ENCODE measurements at places on chromosomes 2 and 18.

DNA sequence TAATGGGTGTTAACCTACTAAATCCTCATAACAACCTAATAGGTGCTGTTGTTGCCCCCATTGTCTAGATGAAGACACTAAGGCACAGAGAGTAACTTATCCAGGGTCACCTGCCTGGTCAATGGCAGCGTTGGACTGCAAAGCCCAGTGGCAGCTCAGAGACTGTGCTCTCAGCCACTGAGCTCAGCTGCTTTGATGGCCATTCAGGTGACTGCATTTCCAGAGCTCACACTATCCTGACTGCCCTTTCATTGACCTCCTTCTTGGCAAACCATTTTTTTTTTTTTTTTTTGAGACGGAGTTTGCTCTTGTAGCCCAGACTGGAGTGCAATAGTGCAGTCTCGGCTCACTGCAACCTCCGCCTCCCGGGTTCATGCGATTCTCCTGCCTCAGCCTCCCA, 115.2 kb downstream of the MAPK4 start:
- no peak for DNase-seq

GRCh38 chr2:230863442-230864121, 1.2 kb upstream of the ITM2C start:
- DNase-seq = no peak

DNA sequence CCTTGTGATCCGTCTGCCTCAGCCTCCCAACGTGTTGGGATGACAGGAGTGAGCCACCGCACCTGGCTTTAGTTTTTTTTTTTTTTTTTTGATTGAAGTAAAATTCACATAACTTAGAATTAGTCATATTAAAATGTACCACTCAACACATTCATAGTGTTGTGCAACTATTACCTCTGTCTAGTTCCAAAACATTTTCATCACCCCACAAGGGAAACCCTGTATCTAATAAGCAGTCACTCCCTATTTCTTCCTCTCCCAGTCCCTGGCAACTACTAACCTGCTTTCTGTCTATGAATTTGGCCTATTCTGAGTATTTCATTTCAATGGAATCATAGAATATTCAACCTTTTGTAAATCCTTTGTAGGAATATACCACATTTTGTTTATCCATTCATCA, 123.9 kb upstream of the FAM117B start:
- no peak for DNase-seq

- DNase-seq = no peak
Measured at GRCh38 chr2:9975805-9976447, 24.4 kb downstream of the GRHL1 start.

DNA sequence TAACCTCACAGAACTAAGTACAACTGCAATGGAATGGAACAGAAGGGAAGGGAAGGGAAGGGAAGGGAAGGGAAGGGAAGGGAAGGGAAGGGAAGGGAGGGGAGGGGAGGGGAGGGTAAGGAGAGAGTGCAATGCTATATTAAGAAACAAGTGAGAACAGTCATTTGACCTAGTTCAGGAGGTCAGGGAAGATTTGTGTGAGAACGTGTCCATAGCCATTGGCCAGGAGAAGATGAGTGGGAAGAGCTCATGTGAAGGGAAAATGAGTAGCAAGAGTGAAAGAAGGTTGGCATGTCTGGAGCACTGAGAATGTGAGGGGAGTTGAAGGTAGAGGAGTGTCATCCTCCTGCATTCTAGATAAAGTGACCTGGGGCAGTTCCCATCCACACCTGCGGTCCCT, 481.6 kb downstream of the IRS1 start:
- no peak for DNase-seq

GRCh38 chr2:186590759-186591505, 1.1 kb downstream of the ITGAV start:
- no peak for DNase-seq

DNA sequence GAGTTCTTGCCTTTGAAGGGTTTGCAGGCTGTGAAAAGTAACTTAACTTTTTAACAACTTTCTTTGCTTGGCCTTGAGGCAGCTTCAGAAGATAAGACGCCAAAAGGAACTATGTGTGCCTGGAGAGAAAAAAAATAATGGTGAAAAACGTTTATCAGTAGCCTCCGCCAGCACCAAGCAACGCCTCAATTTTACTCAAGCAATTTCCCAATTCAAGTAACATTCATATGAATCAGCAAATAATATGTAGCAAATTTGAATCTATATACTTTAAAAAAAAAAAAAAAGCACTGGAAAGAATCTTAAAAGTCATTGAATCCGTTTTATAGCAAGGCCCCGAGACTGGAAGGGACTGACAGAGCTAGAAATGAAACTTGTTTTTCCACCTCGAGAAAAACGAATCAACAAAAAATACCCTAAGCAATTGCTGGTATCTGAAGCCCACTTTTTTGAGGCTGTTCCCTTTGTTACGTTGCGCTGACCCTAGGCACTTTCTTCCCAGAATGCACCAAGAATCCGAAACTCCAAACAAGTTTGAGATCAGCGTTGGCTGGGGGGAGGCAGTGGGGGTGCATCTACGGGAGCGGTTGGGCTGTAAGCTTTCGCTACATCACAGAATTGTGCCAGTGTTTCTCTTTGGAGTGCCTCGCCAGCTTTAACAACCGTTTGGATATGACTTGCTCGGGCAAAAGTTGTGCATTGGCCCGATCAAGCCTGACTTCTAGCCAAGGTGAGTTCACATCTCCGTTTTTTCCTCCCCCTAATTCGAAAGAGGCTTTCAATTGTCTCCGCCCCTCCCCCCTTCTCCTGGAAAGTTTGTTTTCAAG, 2.7 kb upstream of the TGIF1 start:
- DNase-seq = no peak

GRCh38 chr2:209922116-209922515, 80.3 kb upstream of the RPE start:
- no peak for DNase-seq

- DNase-seq = no peak
Measured at GRCh38 chr18:57782049-57782448, 21.1 kb downstream of the ATP8B1 start.

DNA sequence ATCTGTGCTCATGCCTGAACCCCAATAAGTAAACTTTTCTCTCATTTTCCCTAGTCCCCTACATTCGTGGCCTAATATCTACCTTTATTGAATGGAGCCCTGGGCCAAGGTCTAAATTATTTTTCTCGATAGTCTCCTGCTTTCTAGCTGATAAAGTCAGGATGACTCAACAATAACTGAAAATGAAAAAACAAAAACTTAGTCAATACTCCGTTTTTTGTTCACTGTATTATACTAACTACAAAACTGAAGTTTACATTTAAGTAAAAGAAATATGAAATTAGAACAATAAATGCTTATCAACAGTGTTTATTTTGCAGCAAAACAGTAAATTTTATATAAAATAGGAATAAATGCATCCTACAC, 32.2 kb downstream of the AOX1 start:
- no peak for DNase-seq

DNA sequence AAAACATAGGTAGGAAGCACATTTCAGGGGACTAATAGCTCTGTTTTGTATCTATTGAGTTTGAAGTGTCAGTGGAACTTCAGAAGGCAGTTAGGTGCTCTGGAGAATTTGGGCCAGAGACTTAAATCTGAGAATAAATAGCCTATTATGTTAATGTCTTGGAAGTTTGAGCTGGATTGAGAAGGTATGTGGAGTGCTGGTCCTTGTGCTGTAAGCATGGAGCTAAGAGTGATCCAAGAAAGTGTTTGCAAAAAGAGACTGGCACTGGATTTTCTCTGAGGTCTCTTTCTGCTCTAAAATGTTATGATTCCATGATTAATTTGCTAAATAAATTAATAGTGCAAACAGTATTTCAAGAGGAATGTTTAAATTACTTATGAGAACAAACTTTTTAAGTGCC, 63.3 kb downstream of the ICOS start:
- DNase-seq = no peak

DNA sequence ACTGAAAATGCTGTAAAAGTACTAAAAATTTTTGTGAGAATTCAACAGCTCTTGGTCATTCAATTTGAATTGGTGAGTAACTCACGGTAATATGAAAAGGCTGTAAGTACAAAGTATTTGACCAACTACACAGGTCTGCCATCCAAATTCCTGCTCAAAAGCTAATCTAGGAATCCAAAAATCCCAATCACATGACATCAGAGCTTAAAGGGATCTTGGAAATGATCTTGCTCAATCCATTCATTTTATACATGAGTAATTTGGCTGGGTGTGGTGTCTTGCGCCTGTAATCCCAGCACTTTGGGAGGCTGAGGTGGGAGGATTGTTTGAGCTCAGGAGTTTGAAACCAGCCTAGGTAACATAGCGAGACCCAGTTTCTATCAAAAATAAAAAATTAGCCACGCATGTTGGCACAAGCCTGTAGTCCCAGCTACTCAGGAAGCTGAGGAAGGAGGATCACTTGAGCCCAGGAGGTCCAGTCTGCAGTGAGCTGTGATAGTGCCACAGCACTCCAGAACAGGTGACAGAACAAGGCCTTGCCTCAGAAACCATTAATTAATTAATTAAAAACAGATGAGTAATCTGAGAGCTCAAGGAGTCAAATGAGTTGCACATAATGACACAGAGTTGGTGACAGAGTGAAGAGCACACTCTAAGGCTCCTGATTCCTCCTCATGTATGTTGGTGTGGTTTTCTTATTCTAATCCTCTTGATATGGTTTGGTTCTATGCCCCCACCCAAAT, 19.8 kb downstream of the SPIRE1 start:
- DNase-seq = no peak

DNA sequence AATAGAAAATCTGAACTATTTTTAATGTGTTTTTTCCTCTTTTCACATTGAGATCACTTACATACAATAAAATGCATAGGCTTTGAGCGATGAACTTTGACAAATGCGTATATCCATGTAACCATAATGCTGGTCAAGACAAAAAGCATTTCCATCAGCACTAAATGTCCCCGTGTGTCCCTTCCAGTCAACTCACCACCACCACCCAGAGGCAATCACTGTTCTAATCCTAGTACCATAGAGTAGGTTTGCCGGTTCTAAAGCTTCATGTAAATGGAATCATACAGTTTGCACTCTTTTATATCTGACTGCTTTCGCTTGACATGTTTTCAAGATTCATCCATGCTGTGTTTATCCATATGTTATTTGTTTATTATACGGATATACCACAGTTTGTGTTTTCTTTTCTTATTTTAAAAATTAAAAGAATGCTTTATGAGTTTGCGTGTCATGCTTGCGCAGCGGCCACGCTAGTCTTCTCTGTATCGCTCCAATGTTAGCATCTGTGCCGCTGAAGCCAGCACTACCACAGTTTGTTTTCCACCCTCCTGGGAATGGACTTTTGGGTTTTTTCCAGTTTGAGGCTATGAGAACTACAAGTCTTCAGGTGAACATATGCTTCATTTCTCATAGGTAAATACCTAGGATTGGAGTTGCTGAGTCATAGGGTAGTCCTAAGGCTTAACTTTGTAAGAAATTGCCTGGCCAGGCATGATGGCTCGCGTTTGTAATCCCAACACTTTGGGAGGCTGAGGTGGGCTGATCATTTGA, 197.5 kb upstream of the CHAC2 start:
- no peak for DNase-seq

DNA sequence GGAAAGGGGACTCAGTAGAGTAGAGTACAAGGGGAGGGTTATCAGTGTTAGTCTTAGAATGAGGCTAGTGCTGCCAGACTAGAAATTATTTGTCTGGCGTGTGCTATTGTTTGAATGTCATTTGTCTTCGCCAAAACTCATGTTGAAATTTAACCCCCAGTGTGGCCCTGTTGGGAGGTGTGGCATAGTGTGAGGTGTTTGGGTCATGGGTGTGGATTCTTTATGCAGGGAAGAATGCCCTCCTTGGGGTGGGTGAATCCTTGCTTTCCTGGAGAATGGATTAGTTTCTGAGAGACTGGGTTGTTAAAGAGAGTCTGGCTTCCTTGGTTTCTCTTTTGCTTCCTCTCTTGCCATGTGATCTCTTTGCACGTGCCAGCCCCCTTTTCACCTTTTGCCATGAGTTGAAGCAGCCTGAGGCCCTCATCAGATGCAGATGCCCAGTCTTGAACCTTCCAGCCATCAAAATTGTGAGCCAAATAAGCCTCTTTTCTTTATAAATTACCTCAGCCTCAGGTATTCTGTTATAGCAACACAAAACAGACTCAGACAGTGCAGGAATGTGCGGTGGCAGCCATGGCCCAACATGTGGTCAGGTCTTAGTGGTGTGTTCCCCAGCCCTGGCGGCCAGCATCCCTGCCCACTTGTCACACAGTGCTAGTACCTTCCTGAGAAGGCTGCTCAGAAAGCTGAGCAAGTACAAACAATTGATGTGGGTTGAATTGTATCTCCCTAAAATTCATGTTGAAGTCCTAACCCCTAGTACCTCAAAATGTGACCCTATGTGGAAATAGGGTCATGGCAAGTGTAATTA, 48.4 kb upstream of the NAB1 start:
- DNase-seq = no peak

DNA sequence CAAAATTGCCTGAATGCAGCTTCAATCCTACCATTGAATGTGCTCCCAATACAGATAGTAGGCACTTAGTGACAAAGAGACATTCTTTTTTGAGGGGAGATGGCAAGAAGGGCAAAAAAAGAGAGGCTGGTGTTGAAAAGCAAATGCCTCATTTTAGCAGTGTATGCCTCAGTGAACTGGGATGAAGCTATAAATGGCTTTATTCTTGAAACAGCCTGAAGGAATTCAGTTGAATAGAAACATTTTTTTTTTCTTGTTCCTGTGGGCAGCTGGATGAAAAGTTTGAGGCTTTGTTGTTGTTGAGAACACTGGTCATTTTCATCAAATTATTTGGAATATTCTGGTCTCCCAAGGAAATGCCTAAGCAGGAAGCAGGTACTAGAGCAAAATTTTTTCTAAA, 228.9 kb downstream of the RNF144A start:
- no peak for DNase-seq

GRCh38 chr2:186629250-186629996, 39.6 kb downstream of the ITGAV start:
- no peak for DNase-seq

DNA sequence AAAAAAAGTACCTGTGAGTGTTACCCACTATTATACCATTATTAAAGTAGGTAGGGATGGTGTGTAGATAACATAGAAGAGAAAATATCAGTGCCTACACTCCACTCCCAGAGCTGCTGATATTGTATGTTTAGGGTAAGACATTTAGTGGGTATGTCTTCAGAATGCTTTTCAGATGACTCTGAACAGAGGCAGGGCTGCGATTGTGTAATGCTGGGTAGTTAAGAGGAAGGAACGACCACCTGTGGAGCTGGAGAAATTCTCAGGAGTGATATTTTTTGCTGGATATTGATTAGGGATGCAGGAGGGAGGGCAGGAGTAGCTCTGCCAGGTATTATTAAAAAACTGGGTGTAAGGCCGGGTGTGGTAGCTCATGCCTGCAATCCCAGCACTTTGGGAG, 2.8 kb downstream of the CNOT11 start:
- no peak for DNase-seq

DNA sequence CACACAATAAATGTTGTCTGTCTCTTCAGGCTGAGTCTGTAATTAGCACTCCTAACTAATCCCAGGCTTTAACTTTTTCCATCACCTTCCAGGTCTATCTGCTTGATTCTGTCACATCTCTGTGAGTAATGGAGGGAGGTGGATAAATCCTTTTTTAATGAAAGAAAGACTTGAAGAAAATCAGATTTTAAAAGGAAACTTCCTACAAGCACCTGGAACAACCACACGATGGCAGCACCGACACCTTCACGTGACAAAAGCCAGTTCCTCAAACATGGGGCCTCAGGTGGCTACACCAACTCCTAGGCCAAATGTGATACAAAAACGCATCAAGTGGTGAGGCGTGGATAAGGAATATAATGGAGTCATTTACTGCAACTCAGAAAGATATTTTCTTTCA, 41.8 kb downstream of the TGFBRAP1 start:
- DNase-seq = no peak
